SJCRH30 (cell line): ENCODE measurements at places on chromosomes 6 and 20. TPM values are rescaled to one million over a fixed set of nuclear protein-coding genes. Genes with fewer than 3 reads are reported as not detected.

Gene ME1
- total RNA-seq = not detected in 2 replicates

DNA sequence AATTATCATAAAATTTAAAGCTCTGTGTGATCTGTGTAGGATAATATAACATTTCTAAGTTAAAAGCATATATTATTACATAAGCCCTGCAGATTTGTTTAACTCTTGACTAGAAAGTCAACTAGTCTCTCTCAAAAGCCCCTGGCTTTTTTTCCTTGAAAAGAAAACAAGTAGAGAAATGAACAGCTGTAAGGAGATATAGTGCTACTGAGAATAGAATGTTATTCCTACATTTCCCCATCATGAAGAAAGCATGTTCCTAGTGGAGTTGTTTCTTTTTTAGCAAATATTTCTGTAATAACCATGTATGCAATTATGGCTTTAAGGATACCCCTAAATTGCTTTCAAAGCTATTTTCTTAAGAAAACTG, 37.6 kb downstream of the SHLD1 start:
- no peak for DNase-seq

DNA sequence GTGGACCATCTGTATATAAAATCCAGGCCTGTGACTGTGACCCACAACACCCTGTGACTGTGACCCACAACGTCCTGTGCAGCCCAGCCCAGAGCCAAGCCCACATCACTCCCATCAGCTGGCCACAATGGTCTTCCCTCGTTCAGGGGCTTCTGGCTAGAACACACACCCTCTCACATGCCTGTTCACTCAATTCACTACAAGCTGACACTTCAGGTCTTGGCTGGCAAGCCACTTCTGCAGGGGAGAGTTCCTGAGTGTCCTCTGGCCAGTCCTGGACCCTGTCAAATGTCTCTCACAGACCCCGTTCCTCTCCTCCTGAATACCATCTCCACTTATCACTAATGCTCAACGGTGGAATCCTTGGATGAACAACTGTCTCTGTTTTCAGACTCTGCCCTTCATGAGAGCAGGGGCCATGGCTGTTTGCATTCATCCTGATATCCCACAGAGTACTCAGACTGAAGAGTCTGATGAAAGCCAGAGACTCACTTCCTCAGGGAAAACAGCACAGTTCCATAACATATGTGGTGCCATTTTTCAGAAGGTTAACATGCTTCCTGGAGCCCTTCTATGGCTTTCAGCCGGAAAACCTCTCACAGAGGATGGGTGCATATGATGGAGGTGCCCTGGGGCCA, 56.0 kb downstream of the MYH7B start:
- DNase-seq = no peak

DNA sequence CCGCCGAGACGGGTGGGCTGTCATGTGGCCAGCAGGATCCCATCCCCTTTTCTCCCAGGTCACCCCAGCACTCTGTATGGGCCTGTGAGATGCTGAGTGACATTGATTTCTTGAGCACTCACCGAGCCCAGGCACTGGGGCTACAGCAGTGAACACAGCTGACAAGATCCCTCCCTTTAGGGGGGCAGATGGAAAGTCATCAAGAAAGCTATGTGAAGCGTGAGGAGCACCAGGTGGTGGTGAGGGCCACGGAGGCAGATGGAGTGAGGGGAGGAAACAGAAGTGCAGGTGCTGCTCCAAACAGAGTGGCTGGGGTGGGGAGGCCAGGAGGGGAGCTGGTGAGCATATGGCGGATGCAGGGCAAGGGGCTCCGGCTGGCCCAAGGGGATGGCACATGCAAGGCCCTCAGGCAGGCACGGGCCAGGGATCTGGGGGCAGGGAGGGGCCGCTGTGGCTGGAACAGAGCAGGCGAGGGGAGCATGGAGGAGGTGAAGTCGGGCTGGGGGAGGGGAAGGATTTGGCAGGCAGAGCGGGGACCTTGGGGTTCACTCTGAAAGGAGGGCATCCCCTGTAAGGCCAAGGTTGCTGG, 184.0 kb downstream of the BMP7 start:
- no peak for DNase-seq

Gene TJAP1
- total RNA-seq = 32.2 and 38.8 TPM in 2 replicates

Gene LINC00237
- total RNA-seq = not detected in 2 replicates

DNA sequence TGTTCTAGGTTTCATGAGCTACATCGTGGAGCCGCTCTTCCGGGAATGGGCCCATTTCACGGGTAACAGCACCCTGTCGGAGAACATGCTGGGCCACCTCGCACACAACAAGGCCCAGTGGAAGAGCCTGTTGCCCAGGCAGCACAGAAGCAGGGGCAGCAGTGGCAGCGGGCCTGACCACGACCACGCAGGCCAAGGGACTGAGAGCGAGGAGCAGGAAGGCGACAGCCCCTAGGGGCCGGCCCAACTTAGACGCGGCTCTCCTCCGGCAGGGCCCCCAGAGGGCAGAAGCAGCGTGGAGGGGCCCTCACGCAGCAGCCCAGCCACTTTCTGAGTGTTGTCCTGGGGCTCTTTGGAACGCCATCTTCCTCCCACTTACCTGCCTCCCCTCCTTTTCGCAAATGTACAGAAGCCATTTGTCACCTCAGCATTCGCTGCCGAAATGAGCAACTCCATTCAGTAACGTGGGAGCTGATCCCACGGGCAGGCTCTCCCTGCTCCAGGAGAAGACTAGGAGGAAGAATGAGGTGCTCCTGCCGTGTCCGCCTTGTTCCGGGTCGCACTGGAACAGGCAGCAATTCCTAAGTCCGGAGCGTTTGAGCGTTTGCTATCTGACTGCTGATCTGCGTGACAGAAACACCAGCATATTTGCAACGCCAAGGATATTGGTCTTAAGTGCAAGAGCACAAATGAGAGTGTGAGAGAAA, 58.4 kb downstream of the MTFR2 start:
- no peak for DNase-seq

Gene APCDD1L
- total RNA-seq = 0.05 TPM in 1 of 2 replicates, not detected in the other

Gene DEFB132
- total RNA-seq = not detected in 2 replicates

GRCh38 chr20:49256261-49256660, 21.6 kb downstream of the ZNFX1 start:
- DNase-seq = no peak

DNA sequence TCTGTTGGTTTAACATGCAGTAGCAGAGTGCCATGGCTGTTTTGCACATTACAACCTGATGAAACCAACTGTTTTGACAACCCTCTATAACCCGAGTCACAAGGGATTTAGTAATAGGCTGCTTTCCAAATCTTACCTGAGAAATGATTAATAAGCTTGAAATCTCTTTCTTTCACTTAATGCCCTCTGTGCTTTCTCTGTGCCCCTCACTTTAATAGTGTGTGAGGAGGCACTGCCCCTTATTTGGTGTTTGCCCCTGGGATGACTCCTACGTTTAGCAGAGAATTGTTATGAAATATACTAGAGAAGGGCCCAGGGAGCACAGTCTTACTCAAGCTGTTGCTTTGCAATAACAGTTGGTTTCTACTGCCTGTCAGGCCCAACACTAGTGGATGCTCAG, 31.0 kb upstream of the PTCHD4 start:
- DNase-seq = no peak

GRCh38 chr20:53330601-53331140, 263.0 kb downstream of the ZNF217 start:
- no peak for DNase-seq

- DNase-seq = no peak
Observed at GRCh38 chr6:3383525-3383924, 73.3 kb downstream of the SLC22A23 start.

DNA sequence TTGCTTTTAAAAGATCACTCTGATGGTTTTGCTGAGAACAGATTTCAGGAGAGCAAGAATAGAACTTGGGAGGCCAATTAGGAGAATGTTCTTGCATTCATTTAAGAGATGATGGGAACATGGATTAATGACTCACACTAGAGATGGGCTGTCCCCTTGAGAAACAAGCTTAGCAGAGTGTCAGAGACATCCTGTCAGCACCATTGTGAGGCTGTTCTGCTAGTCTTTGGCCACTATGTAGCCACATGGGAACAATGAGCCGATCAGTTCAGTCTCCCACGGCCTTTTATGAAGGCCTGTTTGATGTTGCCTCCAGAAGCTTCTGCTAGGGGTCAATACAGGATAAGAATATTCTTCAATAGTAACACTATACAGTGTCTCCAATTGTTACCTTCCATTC, 113.0 kb upstream of the EYA4 start:
- DNase-seq = no peak

Gene TNF
- not detected in 2 replicates for total RNA-seq

DNA sequence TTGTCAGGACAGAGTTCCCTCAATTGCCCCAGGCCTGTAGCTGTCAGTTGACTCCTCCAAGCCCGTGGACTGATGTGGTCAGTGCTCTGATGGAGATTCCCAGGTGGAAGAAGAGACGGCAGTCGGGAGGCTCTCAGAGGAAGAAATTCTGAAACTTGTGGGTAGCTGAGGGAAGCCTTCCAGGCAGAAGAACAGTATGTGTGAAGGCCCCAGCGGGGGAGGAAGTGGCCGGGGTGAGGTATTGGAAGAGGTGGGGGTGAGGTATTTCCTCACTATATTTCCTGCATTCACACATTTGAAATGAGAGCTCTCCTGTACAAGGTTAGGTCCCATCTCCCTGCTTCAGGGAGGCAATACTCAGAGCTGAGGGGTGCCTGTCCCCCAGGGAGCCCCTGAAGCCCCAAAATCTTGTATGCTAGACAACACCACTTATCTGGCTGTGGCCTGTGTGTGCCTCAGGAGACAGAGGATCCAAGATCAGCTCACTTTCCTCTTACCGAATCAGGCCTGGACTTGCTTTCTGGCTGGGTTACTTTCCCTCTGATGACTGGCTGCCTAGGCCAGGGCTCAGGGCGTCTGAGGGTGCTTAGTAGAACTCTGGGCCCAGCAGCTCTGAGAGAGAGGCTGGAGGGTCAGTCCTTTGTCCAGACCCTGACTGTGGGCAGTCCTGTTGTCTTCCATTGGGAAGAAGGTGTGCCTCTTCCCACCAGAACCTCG, 49.3 kb upstream of the MYL9 start:
- peak; percentile 91 for DNase-seq

Gene C4B
- 1.2 and 1.8 TPM in 2 replicates for total RNA-seq

DNA sequence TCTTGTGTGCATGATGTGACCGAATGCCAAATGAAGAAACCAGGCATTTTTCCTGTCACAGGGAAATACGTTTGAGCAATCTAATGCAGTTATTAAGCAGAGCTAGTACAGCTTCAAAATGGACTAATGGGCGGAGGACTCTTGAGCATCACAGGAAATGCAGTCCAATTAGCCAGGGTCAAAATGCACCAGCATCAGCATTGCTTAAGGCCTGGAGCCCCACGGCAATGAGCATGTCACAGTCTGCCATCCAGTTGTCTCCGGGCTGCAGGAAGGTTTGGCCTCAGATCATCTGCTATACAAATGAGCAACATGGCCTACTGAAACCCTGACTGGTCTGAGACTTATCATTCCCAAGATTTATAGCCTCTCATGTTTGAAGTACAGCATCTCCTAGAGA, 652.1 kb upstream of the SLC35B3 start:
- DNase-seq = no peak

Gene PACRG
- total RNA-seq = not detected in 2 replicates

Gene IP6K3
- total RNA-seq = 10.3 and 11.2 TPM in 2 replicates

Gene COL12A1
- 60.8 and 62.1 TPM in 2 replicates for total RNA-seq

GRCh38 chr6:157558049-157558448, 177.1 kb downstream of the ZDHHC14 start:
- DNase-seq = peak; percentile 13

DNA sequence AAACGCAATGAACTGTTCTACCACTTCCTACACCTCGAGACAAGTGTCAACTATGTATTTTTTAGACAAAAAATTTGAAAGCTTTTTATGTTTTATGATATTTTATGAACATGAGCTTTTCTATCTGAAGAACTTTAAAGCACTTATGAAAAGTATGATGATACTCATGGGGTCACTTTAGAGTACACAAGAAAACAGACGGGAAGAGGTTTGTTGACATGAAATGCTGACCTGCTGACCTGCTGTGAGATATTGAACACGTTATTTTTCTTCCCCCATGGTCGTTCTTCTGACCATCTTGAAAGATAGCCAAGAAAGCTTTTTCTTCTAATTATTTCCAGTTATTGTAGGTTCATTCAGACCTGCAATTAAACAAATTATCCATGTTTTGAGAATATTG, 63.1 kb downstream of the PLEKHG1 start:
- no peak for DNase-seq

DNA sequence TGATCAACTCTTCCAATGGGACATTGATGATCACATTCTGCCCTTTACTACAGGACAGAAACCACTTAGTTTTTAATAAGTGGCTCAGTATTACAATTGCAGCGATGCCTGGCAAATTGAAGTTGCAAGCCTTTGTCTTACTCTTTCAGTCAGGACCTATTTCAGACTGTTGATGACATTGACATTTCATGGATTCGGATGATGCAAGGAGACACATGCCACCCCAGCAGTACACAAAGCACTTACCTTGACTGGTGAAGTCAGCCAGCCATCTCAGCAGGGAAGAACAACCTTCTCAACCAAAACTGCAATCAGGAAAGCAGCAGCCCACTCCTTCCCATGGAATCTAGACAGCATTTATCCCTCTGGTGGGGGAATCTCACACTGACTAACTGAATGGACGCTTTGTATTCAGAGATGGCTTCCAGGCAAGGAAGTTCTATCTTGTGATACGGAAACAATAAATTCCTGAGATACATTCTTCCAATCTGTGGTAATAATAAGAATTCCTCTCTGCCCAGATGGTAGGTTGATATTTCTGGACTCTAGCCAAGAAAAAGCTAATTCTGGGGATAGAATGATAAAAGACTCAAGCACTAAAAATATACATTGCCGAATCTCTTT, 24.8 kb downstream of the NFYA start:
- DNase-seq = peak; percentile 5

Gene TBC1D32
- total RNA-seq = 9.4 and 10.4 TPM in 2 replicates

DNA sequence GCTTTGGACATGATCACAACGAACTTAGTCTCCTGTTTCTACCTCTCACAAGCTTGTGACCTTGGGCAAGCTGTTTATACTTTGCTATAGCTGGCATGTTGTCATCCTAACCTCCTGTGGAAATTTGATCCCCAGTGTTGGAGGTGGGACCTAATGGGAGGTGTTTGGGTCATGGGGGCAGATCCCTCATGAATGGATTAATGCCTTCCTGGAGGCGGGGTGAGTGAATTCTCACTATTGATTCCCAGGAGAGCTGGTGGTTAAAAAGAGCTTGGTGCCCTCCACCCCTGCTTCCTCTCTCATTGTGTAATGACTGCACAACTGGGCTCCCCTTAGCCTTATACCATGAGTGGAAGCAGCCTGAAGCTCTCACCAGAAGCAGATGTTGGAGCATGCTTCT, 228.9 kb downstream of the HIVEP2 start:
- peak; percentile 36 for DNase-seq

- DNase-seq = no peak
Observed at GRCh38 chr6:31767096-31767645, 4.7 kb downstream of the SAPCD1 start.

GRCh38 chr6:43992783-43993644, 134.2 kb downstream of the MRPL14 start:
- no peak for DNase-seq

Gene WFDC5
- total RNA-seq = not detected in 2 replicates

Gene BEND6
- total RNA-seq = 0.48 and 0.93 TPM in 2 replicates

Gene GUCA1A
- total RNA-seq = not detected in 2 replicates

Gene SNRPB
- 401 and 455 TPM in 2 replicates for total RNA-seq

- peak; percentile 92 for DNase-seq
Observed at GRCh38 chr6:28161410-28162079, 19.9 kb downstream of the ZKSCAN8 start.

Gene CASS4
- 4.9 and 5.1 TPM in 2 replicates for total RNA-seq

Gene SCRT2
- total RNA-seq = not detected in 2 replicates
